ENCODE measurements at places on chromosomes 4 and X.

GRCh38 chrX:37684973-37685372 is 618 bp upstream of the XK start:
- no peak for DNase-seq

DNA sequence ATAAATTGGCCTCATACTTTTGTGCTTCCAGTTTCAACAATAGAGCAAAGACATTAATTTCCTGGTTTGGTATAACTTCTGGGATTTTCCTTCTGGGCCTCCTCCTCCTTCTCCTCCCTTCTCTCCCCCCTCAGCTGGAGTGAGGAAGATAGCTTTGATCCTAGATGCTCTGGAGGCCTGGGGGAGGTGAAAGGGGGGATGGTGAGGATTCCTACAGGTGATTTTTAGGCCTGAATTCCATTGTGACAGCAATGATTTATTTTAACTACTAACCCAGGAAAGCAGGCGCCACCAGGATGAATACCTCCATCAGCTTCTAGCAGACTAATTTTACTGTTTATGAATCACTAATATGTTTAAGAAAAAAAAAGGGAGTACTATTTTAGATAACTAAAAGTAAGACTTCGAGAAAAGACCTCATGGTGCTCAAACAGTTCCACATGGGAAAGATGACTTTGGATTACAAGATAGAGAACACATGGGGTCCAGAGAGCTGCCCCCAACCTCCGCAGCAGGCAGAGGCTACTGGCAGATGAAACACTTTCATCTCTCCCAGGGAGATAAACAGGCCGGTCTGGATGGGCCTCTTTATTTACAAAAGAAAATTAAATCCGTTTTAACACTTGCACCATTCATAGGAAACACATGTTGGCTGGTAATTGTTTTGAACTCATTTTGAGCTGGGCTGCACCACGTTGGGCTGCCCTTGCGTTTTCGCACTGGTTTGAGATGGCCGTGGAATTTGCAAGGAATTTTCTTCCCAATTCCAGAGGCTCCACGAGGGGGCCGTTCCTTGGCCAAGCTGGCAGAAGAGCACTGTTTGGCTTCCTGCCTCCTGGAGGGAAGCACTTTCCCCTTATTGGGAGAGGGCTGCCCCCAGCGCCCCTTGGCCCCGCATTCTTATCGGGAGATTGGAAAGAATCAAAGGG is 125.1 kb upstream of the STX18 start:
- DNase-seq: no peak

GRCh38 chr4:89715631-89716030 is 121.3 kb downstream of the SNCA start:
- DNase-seq: no peak

DNA sequence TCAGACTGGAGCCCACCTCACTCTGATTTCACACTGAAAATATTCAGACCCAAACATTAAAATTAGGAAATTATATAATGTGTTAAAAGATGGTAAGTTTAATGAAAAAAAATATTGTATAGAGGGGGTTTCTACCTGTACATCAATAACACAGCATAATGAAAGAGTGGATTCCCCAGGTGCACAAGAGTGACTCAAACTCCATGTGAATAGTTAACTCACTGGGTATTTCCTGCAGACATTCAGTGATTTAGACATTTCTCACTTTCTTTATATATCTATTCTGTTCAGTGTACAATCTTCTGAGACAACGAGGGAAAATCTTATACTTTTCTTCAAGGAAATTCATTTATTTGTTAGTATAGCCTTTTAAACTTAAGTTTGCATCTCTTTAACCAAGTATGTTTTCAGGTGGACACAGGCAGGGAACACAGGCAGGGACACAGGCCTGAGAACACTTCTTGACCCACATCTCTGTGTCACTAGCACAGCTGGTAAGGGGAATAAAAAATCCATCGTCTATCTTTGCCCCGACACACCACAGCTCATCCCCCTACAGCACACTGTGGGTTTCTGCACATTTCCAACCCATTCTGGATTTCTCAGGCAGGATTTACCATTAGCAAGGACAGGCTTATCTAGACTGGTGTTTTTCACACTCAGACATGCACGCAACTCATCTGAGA is 525.5 kb upstream of the BOD1L1 start:
- DNase-seq: no peak

DNA sequence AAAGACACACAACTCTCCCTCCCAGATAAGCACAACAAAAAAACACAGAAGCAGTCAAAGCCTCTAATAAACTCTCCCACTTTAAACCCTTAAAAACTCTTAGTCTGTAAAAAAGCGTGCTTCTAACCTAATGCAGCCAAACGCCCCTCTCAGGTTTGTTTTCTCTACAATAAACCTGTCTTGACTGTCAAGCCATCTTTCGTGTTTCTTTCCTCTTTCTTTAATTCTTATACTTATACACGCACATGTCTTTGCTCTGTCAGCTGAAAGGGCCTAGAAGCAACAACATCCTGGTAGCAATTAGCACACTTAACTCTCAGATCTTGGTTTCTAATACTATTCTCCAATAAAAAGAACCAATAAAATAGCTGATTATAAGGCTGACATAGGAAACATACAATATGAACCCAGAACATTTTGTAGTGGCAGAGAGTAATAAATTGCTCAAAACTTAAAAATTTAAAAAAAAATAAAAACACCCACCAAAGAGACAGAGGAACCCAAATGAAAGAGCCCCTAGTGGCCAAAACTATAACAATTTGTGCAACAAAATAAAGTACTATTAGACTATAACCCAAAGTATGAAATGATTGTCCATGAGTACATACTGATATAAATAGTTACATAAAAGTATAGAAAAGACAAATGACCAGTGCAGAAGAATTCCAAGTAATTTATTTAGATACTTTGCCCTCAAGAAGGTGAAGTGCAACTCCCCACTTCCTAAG is 440.4 kb upstream of the ADGRL3 start:
- no peak for DNase-seq

GRCh38 chr4:189046642-189047041 is 894.0 kb upstream of the FRG1 start:
- DNase-seq: no peak

GRCh38 chr4:128334256-128334655 is 46.6 kb upstream of the PGRMC2 start:
- no peak for DNase-seq

GRCh38 chr4:73718375-73719373 is 21.7 kb upstream of the CXCL8 start:
- DNase-seq: no peak

DNA sequence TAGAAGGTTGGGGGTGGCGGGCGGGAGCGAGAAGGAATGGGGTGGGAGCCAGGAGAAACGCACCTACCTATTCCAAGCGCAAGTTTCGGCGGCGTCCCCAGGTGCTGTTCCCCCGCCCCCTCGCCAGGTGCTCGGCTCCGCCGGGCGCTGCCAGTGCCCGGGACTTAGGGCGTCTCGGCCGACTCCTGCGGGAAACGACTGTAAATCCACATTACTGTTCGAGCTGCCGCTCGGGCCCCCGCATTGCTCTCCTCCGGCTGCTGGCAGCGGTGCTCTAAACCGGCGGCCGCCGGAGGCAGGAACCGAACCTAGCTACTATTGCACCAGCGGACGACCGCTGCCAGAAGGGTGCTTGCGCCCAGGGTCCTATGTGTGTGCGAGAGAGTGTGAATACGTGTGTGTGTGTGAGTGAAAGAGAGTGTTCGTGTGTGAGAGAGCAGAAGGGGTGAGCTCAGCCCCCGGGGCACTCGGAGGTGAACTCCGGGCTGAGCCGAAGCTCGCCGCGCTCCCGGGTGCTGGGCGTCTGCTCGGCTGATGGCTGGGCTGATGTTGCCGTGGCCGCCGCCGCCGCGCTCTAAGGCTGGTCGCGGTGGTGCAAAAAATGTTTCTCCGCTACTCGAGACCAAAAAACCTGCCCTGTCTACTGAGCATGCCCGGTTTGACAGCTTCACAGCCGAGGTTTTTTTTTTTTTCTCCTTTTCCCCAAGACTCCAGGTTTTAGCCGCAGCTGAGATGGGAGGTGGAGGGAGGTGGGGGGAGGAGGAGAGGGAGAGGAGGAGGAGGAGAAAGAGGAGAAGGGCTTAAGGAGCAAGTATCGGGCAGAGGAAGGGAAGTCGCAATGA is 115.7 kb upstream of the TEX13C start:
- DNase-seq: peak; percentile 33

- DNase-seq: no peak
Measured at GRCh38 chrX:12790885-12791256, 341 bp upstream of the PRPS2 start.

DNA sequence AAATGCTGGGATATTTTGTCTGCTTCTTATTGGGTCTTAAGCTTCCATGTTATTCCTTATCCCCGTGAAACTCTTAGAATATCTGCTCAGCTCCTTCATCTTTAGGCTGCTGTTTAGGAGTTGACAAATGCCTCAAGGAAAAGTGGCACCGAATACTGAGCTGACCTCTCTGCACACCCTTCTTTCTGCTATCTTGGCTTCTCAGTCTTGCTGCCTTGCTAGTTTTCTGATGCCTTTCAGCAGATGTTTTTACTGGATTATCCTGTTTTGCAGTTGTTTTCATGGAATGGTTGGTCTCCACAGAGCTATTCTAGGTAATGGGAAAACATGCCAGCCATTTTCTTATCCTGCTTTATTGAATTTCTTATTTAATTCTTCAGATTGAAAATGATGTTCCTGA is 86.3 kb downstream of the GYPE start:
- no peak for DNase-seq

DNA sequence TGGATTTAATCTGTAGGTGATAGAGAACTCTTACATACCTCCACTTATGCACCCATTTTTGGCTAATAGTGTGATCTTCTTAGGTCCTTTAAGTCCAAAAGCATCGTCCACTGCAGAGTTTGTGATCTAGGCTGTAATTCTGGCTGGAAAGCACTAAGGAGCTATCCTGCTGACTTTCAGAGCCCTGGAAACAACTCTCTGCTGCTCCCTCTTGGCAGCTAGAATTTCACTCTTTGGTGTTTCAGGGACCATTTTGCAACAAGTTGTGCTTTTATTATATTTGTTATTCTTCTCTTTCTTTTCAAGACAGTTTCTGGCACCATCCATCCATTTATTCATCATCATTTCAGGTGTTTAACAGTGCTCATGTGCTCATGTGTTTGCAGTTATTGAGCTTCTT is 130.0 kb downstream of the RBM46 start:
- DNase-seq: no peak

GRCh38 chr4:169128902-169129301 is 118.8 kb upstream of the CBR4 start:
- no peak for DNase-seq

GRCh38 chr4:150021483-150021882 is 56.8 kb upstream of the DCLK2 start:
- DNase-seq: no peak

DNA sequence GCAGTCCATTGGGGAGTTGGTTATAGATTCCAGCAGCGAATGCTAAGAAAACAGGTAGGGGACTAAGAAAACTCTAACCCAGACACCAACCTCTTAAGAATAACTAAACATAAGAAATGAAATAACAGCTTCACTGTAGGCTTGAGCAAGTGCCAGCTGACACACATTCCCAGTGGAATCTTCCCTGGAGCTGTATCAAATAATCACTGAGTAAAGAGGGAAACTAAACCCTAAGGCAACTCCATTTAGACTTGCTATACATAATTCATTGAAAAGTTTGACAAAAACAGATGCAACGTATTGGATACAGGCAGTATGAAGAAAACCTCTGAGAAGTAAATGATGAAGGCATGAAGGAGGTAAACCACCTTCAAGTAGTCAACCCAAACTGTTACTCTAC is 293.5 kb downstream of the OPHN1 start:
- no peak for DNase-seq

GRCh38 chr4:3563403-3563802 is 31.2 kb upstream of the LRPAP1 start:
- DNase-seq: no peak

GRCh38 chr4:139863531-139863930 is 197.9 kb downstream of the MGST2 start:
- DNase-seq: no peak

- DNase-seq: no peak
Measured at GRCh38 chrX:112979879-112980278, 139.2 kb upstream of the AMOT start.

DNA sequence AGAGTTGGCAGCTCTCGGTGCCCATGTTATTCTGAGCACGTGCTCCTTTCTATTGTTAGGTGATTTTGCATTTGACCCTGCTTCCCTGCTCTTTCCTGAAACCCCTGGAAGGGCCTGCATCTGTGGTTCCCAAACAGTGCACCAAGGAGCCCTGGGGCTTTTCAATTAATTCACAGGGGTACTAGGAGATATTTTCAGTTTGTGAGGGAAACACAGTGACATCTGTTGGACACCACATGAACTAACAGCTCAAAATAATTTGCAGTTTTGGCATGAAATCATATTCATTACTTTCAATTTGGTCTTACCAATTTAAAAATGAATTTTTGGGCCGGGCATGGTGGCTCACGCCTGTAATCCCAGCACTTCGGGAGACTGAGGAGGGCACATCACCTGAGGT is 156.6 kb downstream of the GATB start:
- DNase-seq: peak; percentile 32

DNA sequence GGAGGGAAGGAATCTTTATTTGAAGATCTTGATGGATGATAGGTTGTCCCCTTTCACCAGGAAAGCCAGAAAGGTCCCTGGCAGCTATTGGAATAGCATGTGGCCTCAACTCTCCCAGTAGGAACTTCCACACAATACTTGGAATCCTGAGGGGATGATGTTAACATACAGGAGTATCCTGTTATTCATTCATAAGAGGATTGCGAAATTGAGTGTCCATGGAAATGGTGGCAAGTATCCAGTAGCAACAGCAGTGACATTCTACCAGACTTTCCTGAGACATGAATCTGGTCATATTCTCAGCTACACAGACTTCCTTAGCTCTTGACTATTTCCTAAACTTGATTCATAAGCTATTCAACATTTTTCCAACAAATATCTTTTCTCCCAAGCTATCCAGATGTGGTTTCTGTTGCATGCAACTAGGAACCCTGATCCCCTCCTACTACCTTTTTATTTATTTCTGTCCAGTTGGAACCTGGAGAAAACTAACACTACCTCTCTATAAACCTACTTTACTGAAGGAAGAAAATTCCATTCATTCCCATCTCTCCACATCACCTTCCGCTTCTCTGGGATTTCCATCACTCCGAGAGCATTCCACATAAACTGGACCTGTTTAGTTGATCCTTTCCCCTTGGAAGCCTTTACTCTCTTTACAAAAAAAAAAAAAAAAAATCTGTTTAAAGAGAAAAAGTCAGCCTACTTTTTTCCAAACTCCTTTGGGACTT is 101.8 kb downstream of the ANXA5 start:
- no peak for DNase-seq

DNA sequence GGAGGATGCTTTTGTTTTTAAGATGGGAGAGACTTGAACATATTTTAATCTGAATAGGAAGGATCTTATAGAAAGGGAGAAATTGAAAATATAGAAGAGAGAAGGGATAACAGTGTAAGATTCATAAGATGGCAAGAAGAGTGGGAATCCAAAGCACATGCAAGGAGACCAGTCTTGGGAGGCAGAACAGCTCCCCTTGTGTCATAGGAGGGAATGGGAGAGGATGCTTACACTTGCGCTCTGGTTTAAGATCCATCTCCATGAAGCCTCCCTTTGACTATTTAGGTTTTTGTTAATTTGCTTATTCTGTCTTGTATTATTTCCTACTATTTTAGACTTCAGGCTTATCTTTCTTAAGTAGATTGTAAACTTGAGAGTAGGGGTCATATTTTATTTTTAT is 42.7 kb downstream of the KIF4A start:
- peak; percentile 3 for DNase-seq

All from Kasumi-1 (cell line).